ENCODE measurements at places on chromosomes 3 and 15.

DNA sequence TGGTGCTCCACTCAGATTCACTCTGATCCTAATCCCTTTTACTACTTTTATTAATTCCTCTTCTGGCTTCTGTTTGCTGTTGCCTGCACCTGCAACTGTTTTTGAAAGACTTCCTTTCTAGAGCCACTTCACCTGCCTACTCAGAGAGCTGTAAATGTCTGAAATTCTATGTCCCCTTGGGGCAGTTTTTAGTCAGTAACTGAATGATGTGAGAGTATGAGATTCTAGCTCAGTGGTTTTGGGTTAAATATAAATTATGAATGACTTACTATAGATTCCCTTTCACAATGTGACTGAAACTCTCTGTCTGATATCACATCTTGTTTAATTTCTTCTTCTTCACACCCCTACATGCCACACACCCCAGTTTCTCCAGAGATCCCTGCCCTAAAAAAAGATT is 47.8 kb upstream of the LRRC3B start:
- DNase-seq: no peak

GRCh38 chr3:100496711-100497261 is 4.4 kb downstream of the TMEM45A start:
- no peak for DNase-seq

GRCh38 chr3:159130108-159130507 is 328.3 kb downstream of the MFSD1 start:
- DNase-seq: peak; percentile 45

DNA sequence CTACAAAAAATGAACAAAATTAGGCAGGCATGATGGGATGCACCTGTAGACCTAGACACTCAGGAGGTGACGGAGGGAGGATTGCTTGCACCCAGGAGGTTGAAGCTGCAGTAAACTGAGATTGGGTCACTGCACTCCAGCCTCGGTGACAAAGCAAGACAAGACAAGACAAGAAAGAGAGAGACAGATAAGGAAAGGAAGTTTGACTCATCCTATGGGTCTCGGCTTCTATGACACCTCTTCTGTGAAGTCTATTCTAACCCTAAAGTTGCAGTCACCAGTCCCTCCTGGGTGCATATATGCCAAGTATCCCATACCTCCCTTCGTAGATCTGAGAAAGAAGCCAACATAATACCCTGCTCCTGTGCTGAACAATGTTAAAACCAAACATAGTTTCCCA is 7.9 kb upstream of the ZMAT3 start:
- no peak for DNase-seq

DNA sequence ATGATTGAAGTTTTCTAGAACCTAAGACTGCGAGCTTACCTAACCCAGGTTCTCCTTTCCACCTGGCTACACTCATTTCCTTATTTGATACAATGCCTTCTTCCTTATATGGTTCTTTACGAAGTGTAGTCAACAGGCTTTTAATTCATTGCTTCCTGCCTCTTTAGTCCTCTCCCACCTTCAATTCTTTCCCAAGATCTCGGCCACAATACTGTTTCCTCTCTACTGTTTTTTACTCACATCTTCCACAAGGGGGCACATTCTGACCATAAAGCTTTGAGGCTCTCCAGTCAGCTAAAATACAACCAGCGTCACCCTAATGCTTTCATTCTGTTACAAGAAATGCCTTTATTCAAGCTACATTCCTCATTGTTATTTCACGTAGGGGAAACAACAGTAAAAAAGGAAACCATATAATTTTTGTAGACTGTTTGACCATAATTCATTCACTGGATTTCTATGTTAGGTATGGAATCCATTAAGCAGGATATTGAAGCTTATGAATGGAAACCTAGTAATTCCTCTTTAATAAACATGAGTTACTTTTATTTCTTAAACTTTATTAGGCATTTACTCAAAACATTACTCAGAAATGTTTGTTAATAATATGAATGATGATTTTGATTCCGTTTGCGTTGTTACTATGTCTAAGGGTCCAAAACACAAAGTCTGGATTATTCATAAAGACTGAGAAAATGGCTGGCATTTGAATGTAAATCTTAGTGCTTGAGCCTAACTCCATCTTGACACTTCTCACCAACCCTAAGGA is 29.5 kb upstream of the VEPH1 start:
- DNase-seq: peak; percentile 90

- no peak for DNase-seq
Observed at GRCh38 chr15:59317211-59317610, 55.5 kb downstream of the MYO1E start.

DNA sequence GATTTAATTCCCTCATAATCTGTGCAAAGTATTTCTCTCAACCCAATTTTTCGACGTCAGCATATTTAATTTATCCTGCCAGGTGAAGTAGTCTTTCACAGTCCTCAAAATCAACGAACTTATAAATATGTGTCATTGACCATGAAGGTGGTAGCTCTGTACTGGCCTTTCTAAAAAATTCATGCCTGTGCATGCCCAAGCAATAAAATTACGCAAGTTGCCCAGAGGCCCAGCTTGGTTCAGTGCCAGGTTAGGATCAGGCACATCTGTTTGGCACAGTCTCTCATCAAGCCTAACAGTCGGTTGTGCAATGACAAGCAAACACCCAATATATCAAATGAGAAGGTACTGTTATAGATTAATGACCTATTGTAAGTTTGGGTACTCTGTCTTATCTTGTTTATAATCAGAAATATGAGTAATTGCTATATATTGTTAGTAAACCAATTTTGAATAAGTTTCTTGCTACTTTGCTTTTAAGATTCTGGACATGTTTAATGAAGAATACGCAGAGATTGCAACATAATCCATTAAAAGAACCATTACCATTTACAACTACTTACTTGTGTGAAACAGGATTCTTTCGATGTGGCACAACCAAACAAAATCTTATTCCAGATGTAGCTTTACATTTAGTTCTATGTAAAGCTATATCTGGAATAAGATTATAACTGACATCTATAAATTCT is 159.0 kb upstream of the IL12A start:
- DNase-seq: no peak

GRCh38 chr3:29291260-29291981 is 10.6 kb downstream of the RBMS3 start:
- DNase-seq: no peak

- DNase-seq: no peak
Observed at GRCh38 chr15:99542828-99543227, 23.0 kb upstream of the MEF2A start.

Data from NAMALWA (cell line).